ENCODE measurements at places on chromosomes 6 and 20.

GRCh38 chr6:115882771-115883170 is 177.9 kb downstream of the FRK start:
- no peak for DNase-seq

DNA sequence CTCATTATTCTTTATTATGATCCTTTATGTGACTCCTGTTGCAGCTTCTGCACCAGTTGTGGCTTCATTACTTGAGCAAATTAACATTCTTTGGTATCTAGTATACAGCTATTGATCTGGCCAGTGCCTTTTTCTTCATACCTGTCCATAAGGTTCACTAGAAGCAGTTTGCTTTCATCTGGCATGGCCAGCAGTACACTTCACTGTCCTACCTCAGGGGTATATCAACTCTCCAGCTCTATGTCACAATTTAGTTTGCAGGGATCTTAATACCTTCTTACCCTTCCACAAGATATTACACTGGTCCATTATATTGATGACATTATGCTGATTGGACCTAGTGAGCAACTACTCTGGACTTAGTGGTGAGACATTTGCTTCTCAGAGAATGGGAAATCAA is 46.6 kb downstream of the VTA1 start:
- no peak for DNase-seq

GRCh38 chr6:160055813-160056212 is 65.8 kb upstream of the SLC22A1 start:
- DNase-seq, result no peak

GRCh38 chr6:136676075-136676474 is 116.2 kb downstream of the MAP3K5 start:
- DNase-seq, result no peak

All from SIG-M5 (cell line).